ENCODE measurements at places on chromosomes 5 and 9.

DNA sequence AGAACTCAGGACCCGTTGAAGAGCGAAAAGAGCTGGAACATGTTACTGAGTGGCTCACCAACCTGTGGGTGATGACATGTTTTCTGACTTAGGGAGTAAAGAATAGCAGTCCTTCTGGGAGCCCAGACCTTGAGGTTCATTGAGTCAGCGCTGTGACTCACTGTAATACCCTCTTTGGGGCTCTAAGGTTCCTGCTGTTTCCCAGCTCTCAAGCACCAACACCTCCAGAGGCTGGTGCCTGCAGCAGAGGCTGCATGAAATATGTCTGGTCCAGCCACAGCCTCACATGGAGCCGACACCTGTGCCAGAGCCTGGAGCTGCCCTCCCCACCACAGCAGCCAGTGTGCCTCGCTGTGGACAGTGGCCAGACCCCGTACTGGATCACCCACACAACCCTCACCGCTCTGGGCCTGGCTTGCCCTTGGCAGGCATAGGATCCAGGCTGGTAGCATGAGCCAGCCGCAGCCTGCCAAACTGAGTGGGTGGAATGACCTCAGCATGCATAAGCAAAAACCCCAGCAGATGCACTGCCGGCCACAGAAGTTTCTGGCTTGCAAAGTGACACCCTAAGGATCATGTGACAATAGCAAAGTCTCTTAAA lies 143.5 kb upstream of the MRPS30 start:
- DNase-seq, result no peak

DNA sequence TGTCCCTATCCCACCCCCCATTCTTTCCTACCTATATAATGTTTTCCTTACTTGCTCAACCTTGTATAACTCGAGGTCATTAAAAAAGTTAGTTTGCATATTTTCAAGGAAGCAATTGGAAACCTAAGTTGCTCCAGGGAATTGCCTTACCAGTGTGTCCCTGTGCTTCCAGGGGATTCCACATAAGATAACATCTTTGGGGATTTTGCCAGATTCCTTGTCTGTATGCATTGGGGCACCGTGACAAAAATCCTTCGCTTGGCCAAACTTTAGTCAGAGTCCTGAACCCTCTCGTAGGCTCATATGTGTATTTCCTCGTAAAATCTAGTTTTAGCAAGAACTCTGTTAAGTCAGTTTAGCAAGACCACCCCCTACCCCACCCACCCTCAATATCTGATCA lies 14.7 kb upstream of the OSMR start:
- no peak for DNase-seq

DNA sequence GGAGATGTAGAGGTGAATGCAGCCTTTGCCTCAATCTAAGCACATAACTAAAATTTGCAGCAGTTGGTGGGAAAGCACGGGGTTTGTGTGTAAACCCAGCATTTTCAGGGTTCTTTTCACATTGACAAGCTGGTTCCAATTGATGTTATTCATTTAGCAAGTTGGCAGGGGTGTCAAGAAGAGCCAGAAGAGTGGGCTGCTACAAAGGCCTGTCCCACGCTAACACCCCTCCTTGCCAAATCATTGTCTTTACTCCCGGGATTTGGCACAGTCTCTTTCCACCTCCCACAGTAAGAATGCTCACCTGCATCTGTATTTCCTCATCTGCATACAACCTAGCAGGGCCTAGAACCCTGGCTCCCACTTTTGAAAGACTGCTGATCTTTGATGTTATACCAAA lies 11.8 kb downstream of the RGMB start:
- no peak for DNase-seq

- no peak for DNase-seq
Measured at GRCh38 chr9:16521868-16522411, 348.5 kb downstream of the BNC2 start.

GRCh38 chr9:113707953-113708695 lies 168.0 kb upstream of the ZNF618 start:
- DNase-seq, result no peak

GRCh38 chr9:130042406-130042884 lies 544 bp downstream of the FNBP1 start:
- peak; percentile 27 for DNase-seq

GRCh38 chr9:137295238-137295811 lies 6.7 kb downstream of the NRARP start:
- DNase-seq, result peak; percentile 48

DNA sequence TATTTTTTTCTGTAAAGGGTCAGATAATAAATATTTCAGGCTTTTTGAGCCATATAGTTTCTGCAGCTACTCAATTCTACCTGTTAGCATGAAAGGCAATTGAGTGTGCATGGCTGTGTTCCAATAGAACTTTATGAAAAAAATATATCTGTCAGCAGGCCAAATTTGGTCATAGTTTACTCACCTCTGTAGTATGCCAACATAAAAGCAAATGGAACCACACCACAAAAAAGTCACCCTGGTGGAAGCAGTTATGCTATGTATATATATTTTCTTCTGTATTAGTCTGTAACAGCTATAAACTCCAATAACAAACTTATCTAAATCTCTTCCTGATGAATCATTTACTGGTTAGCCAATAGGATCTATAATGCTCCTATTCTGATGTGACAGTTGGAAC lies 3.4 kb downstream of the SLC38A9 start:
- DNase-seq, result no peak

- no peak for DNase-seq
Measured at GRCh38 chr5:114411380-114411931, 49.6 kb downstream of the KCNN2 start.

DNA sequence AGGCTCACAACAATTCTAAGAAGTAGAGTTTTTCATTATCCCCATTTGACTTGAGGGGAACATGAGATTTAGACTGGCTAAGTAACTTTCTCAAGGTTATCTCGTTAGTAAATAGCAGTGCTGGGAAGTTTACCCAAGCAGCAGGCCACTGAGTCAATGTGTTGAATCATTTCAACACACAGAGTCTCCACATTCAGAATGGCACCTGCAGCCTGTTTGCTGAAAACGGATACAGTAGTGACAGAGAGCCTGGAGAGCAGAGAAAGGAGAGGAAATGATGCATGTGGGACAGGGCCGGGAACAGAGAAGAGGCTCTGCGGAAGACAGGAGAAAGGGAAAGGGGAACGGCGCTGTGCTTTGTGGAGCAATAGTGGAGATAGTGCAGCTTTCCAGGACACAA lies 33.5 kb upstream of the ZSWIM6 start:
- DNase-seq, result no peak
